ENCODE measurements at places on chromosomes 6 and 20. TPM values are rescaled to one million over a fixed set of nuclear protein-coding genes. Genes with fewer than 3 reads are reported as not detected.

- DNase-seq: no peak
- no peak overlapping the region for H3K4me3 ChIP-seq
- no peaks in the 10 kb centered on the region for H3K27me3 ChIP-seq
- peaks cover 9% of the 10 kb centered on the region for H3K36me3 ChIP-seq
These were observed 7.0 kb downstream of the ELMO2 start for GRCh38 chr20:46399401-46399800.

GRCh38 chr6:119171864-119172588 is 93.6 kb upstream of the FAM184A start:
- no peaks in the 10 kb centered on the region for H3K36me3 ChIP-seq
- H3K4me1 ChIP-seq: no peaks in the 10 kb centered on the region
- no peak overlapping the region for H3K4me3 ChIP-seq

GRCh38 chr6:62328607-62329006 is 42.6 kb upstream of the KHDRBS2 start:
- no peak overlapping the region for H3K27ac ChIP-seq
- no peak overlapping the region for H3K4me3 ChIP-seq
- no peaks in the 10 kb centered on the region for H3K36me3 ChIP-seq
- H3K27me3 ChIP-seq: no peaks in the 10 kb centered on the region
- no peaks in the 10 kb centered on the region for H3K4me1 ChIP-seq
- DNase-seq: no peak

The TTLL9 gene
- 0.05 TPM for total RNA-seq

Measured in thymus (tissue), 14 donors.